GF-D8 (cell line): ENCODE measurements at places on chromosomes 5 and 9.

DNA sequence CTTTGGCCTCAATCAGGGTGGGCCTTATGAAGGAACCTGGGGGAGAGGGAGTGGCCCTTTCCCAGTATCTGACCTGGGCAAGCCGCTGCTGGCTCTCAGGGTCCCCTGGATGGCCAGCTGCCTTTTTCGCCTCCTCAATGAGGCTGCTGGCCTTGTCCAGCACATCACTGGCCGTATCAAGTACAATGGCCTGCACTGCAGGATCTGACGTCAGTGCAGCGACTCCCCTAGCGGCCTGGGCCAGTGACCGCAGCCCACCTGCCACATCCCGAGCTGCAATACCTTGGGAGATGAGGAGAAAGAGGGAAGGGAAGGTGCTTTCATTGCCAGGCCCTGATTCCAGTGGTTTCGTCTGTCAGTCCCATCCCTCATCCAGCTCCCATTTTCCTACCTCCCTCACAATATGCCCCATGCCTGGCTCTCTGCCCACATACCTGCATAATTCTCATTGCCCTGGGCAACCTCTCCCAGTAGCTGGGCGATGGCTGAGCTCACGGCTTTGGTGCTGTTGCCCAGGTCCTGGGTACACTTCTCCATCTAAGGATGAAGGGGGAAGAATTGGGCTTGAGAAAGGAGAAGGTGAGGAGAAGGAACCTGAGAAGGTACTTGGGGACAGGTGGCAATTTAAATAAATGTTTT, 19.1 kb downstream of the TLN1 start:
- DNase-seq: no peak

GRCh38 chr5:166358127-166358830, 1933.2 kb upstream of the WWC1 start:
- no peak for DNase-seq

GRCh38 chr5:177105691-177106476, 19.2 kb downstream of the FGFR4 start:
- no peak for DNase-seq

- no peak for DNase-seq
Measured at GRCh38 chr9:106911951-106912350, 49.0 kb downstream of the ZNF462 start.

- DNase-seq: no peak
Measured at GRCh38 chr9:13278368-13279246, 885 bp downstream of the MPDZ start.

GRCh38 chr9:4860383-4860782, 67.6 kb downstream of the RCL1 start:
- no peak for DNase-seq

DNA sequence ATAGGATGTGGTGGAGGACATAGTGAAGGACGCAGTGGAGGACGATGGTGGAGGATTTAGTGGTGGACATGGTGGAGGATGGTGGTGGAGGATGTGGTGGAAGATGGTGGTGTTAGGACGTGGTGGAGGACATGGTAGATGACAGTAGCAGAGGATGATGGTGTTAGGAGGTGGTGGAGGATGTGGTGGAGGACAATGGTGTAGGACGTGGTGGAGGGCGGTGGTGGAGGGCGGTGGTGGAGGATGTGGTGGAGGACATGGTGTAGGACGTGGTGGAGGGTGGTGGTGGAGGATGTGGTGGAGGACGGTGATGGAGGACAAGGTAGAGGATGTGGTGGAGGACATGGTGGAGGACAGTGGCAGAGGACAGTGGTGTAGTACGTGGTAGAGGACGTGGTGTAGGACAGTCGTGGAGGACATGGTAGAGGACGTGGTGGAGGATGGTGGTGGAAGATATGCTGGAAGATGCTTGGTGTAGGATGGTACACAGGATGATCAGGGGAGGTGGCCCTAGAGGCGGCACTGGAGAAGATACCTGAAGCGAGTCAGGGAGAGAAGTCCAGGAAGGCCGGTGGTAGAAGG, 68.7 kb downstream of the S1PR3 start:
- no peak for DNase-seq

GRCh38 chr9:124146031-124146561, 111.7 kb upstream of the NEK6 start:
- no peak for DNase-seq

- DNase-seq: no peak
Measured at GRCh38 chr5:1656271-1656975, 132.7 kb upstream of the LPCAT1 start.

GRCh38 chr9:114224247-114224610, 68.9 kb downstream of the COL27A1 start:
- no peak for DNase-seq

DNA sequence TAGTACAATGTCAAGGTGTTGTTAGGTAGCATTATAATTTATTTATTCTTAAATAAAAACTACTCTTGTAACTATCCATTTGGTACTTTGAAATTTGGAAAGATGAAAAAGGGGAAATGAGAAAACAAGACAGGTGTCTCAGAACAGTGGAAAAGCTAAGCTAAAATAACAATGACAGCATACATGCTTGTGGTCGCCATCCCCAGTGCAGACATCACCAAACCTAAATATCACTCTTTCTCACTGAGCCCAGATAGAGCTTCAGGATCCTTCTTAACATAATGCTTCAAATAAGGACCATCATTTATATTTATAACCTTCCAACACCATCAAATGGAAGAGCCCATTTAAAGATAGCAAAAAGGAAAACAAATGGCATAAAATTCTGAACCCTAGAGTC, 434.4 kb upstream of the BRINP1 start:
- DNase-seq: no peak

DNA sequence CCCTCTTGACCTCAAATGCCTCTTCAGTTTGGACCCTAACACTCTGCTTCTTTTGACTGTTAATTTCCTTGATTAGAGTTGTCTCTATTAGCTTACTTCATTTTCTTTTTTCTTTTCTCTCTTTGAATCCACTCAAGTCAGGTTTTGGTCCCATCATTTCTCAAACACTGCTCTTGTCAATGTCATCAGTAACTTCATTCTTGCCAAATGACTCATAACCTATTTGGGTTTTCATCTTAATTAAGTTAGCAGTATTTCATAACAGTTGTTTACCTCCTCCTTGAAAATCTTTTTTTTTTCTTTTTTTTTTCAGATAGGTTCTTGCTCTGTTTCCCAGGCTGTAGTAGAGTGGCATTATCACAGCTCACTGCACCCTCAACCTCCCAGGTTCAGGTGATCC, 119.6 kb downstream of the PARP8 start:
- DNase-seq: no peak

DNA sequence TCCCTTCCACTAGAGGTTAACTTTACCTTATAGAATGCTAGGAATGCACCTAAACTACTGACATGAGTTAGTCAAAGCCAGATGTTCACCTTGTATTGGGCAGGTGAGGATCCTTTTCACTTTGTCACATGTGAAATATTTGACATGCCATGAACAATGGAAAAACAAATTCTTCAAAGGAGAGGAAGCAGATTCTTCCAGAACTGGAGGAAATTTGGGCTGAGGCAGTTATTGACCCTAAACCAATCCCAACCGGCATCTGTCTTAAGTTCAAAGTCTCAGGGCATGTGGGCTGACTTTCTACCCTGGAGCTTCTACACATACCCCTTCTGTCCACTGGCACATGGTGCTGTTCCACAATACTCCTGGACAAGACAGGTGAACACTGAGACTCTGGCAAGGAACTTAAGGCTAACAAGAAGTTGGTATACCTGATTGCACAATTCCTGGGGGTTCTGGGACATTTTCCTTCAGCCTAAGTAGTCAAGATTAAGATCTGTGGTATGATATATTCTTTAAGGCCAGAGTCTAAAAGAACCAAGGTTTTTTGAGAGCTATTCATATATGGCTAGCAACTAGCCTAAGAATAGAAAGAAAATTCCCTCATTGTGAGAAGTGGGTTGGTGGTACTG, 2.6 kb downstream of the VLDLR start:
- DNase-seq: no peak

GRCh38 chr5:56012281-56012963, 17.7 kb upstream of the IL6ST start:
- DNase-seq: no peak

DNA sequence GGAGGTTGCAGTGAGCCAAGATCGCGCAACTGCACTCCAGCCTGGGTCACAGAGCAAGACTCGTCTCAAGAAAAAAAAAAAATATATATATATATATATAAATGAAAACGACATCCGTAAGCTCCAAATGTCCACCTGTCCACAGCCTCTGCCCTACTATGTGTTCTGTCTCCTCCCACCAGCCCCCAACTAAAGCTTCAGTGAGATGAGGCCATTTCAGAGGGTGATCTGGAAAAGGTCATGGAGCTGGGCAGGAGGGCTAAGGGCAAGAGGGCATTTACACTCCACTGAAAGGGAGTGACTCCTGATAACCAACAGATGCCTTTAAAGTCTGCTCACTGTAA, 2.4 kb downstream of the SPRY4 start:
- DNase-seq: no peak

- DNase-seq: no peak
Measured at GRCh38 chr9:70561786-70562395, 147.4 kb upstream of the KLF9 start.

- no peak for DNase-seq
Measured at GRCh38 chr9:78697618-78698017, 400.7 kb downstream of the PSAT1 start.

DNA sequence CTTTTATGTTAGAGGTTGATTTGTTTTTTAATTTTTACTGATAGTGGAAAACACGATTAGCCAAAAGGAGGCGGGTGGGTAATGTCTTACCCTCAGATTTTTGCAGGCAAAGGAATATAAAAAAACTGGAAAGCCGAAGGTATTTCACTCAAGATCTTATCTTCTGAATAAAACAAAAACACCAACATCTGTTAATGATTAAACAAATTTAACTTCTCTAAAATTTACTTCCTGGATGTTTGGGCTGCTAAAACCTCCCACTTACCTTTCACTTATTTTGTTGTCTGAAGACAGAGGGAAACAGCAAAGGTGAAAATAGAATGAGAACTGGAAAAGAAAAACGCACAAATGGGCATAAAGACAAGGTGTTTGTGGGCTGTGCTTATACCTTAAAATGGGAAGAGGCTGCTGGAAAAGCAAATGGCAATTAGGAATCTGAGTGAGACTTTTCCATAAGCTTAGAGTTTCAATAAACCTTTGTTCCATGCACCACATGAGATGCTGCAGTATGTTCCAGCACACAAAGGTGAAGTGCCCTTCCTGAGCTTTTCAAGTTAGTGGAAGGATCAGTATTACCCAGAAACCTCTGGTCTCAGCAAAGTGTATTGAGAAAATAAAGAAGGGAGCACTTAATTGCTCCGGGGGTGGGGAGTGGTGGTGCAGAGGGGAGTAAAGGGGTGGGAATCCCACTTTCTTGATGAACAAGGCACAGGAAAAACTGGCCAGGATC, 298.3 kb downstream of the BNC2 start:
- DNase-seq: no peak

- no peak for DNase-seq
Measured at GRCh38 chr9:116767219-116767618, 80.1 kb downstream of the TRIM32 start.

DNA sequence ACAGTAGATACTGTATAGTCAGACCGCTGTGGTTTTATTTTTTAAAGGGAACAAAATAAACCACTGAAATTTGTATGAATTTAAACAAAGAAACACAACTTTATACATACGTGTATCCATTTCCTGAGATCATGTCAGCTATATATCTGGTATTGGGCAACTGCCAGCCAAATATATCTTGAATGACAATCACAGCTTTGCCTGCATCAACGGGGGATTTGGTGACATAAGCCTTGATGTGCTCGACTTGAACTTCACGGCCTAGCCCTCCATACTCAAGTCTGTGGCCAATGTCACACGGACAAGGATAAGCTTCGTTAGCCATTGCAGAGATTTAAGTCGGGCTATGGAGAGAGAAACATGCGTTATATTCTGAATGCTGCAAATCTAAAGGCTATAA, 17.3 kb downstream of the CMBL start:
- no peak for DNase-seq

GRCh38 chr5:122390154-122390553, 78.1 kb downstream of the SNCAIP start:
- no peak for DNase-seq

- DNase-seq: no peak
Measured at GRCh38 chr5:124398460-124398859, 348.0 kb downstream of the ZNF608 start.

DNA sequence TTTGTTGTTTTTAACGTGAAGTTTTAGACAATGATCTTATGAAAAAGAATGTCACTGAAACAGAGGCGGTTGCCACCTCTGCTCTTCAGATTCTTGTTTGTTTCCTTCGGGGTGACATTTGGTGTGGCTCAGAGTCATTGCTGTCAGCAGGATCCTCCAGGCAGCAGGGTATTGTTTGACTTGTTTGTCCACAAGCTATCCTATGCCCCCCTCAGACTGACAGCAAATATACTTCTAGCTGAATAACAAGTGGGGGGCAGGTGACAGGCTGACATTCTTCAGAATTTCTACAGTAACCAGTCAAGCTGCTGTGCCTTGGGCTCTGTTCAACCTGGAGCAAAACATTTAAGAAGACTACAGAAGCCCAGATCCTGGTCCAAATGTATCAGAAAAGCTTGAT, 383.3 kb downstream of the YTHDC2 start:
- no peak for DNase-seq

DNA sequence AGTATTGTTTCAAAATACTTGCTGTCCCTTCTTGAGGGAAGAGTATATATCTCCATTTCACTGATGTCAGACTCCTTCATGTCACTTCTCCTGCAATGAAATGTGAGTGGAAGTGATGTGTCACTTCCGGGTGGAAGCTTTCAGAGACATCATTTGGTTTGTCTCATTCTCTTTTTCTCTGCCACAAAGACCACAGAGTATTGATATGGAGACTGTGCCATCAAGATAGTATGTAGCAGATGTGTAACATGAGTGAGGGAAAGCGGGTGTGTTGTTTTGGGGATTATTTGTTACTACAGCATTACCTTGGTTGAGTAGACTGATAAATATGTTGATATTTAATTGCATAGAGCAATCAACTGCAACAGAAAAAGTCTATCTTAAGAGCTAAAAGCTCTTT, 169.8 kb downstream of the FBXL7 start:
- no peak for DNase-seq

DNA sequence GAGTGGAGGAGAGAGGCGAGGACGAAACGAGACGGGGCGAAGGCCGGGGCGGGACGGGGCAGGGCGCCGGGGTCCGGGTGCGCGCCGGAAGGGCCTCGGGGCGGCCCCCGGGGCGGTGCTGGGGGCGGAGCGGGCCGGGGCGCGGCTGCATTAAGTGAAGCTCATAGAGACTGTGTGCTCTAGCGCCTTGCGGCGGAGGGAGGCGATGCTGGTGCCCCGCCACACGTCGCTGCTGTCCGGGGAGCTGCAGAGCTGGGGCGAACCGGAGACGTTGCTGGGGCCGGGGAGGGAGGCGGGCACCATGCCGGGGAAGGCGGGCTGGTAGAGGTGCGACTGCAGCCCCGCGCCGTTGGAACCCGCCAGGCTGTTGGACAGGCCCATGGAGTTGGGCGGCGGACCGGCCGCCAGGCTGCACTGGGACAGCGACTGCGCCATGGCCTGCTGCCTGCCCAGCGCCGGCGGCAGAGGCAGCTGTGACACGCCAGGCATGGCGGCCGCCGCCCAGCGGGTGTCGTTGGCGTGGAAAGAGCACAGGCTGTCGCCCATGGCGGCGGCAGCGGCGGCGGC, 8.3 kb downstream of the OTP start:
- DNase-seq: no peak
